ENCODE measurements at places on chromosomes 6 and 20. TPM values are rescaled to one million over a fixed set of nuclear protein-coding genes. Genes with fewer than 3 reads are reported as not detected.

Gene DXO
- total RNA-seq: 11.6 TPM

Gene TNXB
- total RNA-seq: 63.9 TPM

Gene SIRPB2
- total RNA-seq: not detected

Gene MCCD1
- not detected for total RNA-seq

Gene TENT5A
- total RNA-seq: 24.9 TPM

Gene DPPA5
- not detected for total RNA-seq

Gene MYT1
- not detected for total RNA-seq

Gene IRF4
- under 0.01 TPM for total RNA-seq

Gene STK4
- total RNA-seq: 22.9 TPM

Gene PGC
- not detected for total RNA-seq

Gene BANF2
- not detected for total RNA-seq

GRCh38 chr6:65524232-65524631, 182.8 kb downstream of the EYS start:
- DNase-seq: no peak

- DNase-seq: no peak
Measured at GRCh38 chr6:170033666-170034065, 257.2 kb downstream of the DLL1 start.

GRCh38 chr6:29200767-29201662, 30.3 kb downstream of the OR2J2 start:
- no peak for DNase-seq

GRCh38 chr6:2863901-2864300, 22.2 kb upstream of the SERPINB1 start:
- no peak for DNase-seq

- peak; percentile 89 for DNase-seq
Measured at GRCh38 chr6:73722318-73723060, 26.5 kb downstream of the CD109 start.

- no peak for DNase-seq
Measured at GRCh38 chr6:40880906-40881305, 158.1 kb downstream of the UNC5CL start.

DNA sequence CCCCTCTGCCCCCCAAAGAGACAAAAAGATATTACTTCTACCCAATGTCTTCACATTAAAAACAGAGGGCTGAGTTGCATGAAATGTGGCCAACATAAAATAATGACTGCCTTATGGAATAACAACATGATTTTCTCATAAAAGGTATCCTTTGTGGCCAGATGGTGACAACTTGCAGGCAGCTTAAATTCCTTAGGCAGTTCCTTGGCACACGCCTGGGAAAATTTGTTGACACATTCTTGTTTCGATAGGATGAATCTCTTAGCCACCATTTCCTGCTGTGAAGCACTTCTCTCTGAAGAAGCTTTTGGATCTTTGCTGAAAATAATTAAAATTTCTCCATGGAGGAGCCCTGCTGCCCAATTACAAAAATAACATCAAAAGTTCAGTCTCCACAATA, 109.0 kb upstream of the COL21A1 start:
- DNase-seq: peak; percentile 71

DNA sequence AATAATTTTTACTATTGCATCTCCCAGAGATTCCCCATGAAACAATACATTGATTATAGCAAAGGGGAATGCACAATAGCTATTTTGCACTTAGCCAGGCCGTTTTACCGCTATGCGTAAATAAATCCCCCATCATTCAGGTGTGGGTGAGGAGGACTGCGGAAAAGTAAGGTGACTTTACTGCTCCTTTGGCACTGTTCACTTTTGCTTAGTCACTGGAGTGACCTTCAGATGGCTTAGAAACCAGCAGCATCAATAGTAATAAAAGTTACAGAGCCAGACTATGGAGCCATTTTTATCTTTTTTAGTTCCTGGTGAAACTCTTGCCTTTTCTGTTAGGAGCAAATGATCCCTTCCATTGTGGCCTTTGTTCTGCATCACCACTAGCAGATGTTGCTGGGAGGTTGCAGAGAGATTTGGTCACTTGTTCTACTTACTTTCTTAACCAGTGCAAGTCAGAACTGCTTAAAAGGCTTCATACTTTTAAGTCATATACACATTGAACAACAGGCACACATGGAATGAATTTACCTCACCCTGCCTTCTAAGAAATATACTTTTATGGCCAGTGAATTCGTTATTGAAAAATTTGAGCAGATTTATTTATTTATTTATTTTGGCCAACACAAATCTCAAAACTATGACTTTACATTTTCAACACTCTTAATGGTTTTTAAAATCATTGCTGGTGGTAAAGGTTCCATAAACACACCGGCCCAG, 12.1 kb upstream of the BTBD3 start:
- no peak for DNase-seq

- DNase-seq: no peak
Measured at GRCh38 chr6:7341989-7342742, 29.2 kb upstream of the SSR1 start.

DNA sequence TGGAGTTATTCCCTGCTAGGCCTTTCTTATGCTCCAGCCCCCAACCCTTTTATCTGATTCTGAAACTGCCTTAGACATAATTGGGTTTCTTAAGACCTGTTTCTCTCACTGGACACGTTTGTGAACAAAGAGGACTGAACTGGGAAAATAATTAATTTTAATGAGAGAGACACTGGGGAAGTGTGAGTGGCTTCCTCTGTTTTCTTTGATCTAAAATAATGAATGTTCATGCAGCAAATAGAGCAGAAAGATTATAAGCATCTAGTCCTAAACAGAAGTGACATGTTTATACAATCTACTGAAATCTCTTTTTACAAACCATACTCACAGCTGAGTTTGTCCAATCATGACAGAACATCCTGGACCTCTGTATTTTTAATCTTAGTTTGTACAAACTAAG, 157.6 kb downstream of the SH3BGRL2 start:
- DNase-seq: no peak

- DNase-seq: peak; percentile 33
Measured at GRCh38 chr6:41639809-41640371, 1.6 kb downstream of the MDFI start.

GRCh38 chr6:70790483-70791224, 123.0 kb downstream of the SMAP1 start:
- DNase-seq: no peak

DNA sequence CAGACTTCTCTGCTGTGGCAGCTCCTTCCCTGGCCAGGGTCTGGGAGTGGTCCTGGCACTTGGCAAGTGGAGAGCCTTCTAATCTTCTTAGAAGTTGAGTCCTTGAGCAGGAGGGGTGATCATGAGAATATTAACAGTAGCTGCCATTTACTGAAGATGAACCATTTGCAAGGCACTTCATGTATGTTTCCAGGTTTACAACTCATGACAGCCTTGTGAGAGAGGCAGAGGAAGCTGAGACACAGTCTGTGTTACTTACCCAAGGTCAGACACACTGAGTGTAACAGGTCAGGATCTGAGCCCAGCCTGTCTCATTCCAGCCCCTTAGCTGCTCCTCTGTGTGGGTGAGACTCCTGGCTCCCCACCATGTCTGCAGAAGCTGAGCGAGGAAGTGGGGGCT, 45.5 kb upstream of the SRF start:
- DNase-seq: peak; percentile 54

DNA sequence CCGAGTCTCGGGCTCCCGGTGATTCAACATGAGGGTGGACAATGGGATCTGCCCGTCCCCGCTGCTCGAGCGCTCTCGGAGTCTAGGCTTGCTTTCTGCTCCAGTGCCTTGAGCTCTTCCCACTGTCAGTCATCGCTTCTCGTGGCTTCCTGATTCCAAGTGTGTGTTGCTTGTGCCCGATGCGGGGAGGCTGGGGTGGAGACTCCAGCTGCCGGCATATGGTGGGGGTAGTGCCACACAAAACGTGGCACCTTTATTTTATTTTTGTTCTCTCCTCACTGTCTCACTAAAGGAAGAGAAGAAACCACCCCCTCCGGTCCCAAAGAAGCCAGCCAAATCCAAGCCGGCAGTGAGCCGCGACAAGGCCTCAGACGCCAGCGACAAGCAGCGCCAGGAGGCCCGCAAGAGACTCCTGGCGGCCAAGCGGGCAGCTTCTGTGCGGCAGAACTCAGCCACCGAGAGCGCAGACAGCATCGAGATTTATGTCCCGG, 14.8 kb upstream of the MYL9 start:
- no peak for DNase-seq

DNA sequence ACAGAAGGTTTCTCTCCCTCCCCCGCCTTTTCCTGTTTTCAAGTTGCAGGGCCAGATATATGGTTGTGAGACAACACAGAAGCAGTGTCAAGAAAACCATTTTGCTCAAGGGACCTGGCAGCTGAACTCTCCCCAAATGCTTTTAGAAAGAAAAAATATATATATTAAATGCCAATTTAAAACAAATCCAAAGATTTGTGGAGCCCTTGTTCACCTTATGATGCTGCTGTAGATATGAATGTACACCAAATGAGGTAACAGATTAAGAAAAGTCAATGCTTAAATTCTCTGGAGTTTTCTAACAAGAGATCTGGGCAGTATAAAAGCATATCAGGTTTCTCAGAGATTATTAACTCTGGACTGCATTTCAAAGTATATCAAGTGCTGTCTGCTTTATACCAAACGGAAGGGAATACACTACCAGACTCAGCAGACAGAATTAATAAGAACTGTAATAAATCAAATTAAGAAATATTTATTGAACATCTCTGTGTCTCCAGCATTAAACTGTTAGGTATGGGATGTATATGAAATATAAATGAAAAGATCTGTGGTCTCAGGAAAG, 357.5 kb downstream of the HDGFL1 start:
- no peak for DNase-seq

DNA sequence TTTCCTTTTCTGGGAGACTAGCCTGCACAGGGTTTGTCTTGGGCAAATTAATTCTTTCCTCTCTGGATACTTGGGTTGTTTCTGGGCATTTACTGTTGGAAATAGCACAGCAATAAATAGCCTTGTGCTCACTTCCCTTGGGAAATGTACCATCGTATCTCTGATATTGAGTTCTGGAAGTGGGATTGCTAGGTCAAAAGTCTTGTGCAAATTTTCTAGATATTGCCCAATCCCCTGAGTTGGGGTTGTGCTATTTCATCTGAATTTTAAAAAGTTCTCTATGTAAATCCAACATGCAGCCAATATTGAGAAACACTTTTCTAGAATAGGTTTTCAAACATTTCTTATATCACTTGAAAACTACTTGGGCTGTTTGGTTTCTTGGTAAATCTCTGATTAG, 64.0 kb upstream of the ELOVL5 start:
- no peak for DNase-seq

- DNase-seq: peak; percentile 76
Measured at GRCh38 chr6:106591111-106591825, 38.0 kb downstream of the RTN4IP1 start.

GRCh38 chr6:36592221-36592655, 1.9 kb upstream of the SRSF3 start:
- no peak for DNase-seq

GRCh38 chr20:13856354-13856753, 71.5 kb downstream of the NDUFAF5 start:
- no peak for DNase-seq

- DNase-seq: no peak
Measured at GRCh38 chr6:126957721-126958120, 160.8 kb upstream of the RSPO3 start.

DNA sequence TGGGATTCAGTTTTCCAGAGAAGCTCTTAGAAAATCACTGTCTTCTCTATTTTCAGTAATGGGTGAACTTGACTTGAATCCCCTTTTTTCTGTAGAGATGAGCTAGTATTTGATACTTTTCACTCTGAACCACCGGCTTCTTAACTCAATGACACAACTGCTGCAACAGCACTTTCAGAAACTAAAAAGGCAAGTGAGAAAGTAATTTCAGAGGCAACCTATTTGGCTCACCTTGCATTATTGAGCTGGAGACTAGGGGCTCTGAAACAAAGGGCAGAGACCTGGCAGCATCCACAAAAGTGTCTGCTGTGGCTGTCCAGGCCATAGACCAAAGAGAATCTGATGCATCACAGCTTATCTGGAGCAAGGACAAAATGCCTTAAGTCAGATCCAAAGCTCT, 289.8 kb upstream of the IRAK1BP1 start:
- no peak for DNase-seq

DNA sequence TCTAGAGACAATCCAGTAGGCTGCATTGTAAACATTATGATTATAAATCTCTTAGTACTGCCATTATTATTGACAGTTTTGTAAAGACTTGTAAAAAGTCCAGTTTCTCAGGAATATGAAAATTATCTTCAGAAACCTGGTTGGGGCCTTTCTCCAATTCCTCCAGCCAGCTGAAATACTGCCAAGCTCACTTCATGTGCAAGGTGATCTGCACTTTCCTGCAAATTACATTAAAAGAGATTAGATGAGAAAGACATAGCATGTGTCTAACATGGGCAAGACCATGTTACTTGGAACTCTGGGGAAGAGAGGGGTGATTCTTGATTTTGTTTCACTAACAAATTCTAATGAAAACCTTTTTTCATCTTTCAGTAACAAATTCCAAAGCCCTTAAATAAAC, 24.0 kb downstream of the PGM3 start:
- DNase-seq: no peak

DNA sequence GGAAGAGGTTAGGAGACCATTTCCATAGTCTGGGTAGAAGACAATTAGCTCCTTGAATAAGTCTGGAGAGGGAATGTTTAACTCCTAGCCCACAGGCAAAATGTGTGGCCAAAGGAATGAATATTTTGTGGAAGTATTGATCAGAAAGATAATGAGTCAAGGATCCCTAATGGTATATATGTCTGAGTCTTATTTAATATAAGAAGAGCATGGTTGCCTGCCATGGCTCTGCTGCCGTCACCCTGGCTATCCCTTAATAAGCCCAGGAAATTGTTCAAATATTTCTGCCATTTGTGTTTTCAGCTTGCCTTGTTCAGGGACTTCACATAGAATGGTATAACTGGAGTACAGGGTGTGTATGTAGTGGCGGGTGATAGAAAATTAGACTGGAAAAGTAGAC, 18.1 kb upstream of the CALHM6 start:
- no peak for DNase-seq

GRCh38 chr6:21596145-21596948, 2.8 kb downstream of the SOX4 start:
- DNase-seq: peak; percentile 69

- peak; percentile 76 for DNase-seq
Measured at GRCh38 chr6:42226161-42226611, 8.5 kb upstream of the MRPS10 start.

DNA sequence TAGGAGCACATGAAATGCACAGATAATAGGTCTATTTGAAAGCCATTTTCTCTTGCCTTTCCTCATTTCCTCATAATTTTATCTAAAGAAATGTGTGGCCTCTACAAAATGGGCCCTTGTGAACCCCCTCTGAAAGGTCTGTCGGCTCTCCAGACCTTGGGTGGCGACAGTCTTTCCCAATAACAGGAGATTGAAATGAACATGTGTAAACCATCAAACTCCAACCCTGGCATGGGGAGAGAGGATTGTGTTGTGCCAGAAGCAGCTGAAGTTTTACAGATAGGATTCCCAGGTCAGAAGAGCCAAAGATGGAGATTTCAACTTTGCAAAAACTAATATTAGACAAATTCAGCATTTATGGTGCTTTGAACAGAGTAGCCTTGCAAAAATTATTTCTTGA, 277.1 kb upstream of the ECI2 start:
- no peak for DNase-seq

GRCh38 chr6:146339716-146340115, 203.9 kb upstream of the RAB32 start:
- no peak for DNase-seq
